ENCODE measurements at places on chromosomes 6 and 20.

DNA sequence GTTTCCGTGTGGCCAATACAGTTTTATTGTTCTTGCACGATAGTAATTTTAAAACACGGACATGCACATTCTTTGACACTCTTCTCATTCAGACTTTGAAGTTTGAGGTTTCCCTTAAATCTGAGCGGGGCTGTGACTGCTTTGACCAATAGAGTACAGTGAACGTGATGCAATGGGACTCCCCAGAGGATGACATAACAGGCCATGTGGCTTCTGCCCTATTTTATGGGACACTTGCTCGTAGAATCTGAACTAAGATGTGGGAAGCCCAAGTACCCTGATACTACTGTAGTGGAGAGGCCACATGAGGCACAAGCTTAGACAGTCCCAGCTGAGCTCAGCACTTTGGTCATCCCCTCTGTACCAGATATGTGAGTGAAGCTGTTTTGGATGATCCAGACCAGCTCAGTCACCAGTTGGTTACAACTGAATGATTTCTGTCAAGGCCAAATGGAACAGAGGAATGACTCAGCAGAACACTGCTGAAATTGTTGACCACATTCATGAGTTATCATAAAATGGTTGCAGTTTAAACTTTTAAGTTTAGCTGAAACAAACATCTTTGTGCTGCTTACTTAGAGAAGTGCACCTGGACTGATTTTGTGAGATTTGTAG, 279.4 kb downstream of the RFPL4B start:
- no peak for DNase-seq

- DNase-seq, result no peak
These were observed 9.4 kb downstream of the FOXP4 start for GRCh38 chr6:41555326-41556300.

DNA sequence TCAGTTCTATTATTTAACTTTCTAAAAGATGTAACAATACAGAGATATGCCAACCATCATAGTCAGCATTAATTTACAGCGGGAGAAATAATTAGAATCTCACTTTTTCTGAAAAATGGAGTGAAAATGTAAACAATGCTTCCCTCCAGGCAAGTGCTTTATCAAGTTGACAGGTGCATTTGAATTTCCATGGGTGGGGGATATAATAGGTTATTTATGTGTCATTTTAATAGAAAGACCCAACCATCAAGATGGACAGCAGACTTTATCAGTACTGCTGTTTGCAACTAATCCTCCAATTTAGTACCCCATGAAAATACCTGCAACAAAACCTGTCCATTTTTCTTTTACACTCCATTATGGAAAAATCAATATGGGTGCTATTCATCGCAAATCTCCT, 780.1 kb downstream of the TFAP2A start:
- no peak for DNase-seq

DNA sequence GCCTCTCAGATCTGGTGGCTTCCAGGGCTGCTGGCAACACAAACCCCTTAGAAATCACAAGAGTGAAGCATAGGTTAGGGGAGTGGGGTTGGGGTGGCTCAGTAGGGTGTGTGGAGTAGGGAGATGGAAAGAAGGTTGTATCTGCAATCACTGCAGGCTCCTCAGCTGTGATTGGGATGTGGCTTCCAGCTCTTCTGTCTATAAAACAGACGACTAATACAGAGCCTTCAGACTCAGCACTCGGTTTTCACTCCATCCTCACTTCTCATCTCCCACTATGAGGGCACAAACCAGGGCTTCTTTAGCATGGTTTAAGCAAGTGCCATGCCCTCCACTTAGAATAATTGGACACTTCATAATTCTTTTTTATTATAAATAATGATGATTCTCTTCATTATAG, 46.4 kb upstream of the CAP2 start:
- DNase-seq, result no peak

- DNase-seq, result no peak
These were observed 77.7 kb downstream of the TMEM170B start for GRCh38 chr6:11615214-11615602.

- DNase-seq, result no peak
These were observed at the start of gene SIGLEC1 for GRCh38 chr20:3712279-3712873. Gene SIGLEC1, minus strand, starts transcription at chr20:3712600. Its CDS starts 5,472 bp downstream, at chr20:3707128.

GRCh38 chr6:106659859-106660258, 30.5 kb downstream of the QRSL1 start:
- DNase-seq, result no peak

GRCh38 chr6:18680842-18681241, 293.7 kb downstream of the RNF144B start:
- DNase-seq, result no peak

- no peak for DNase-seq
These were observed 185.7 kb downstream of the SASH1 start for GRCh38 chr6:148528292-148528691.

DNA sequence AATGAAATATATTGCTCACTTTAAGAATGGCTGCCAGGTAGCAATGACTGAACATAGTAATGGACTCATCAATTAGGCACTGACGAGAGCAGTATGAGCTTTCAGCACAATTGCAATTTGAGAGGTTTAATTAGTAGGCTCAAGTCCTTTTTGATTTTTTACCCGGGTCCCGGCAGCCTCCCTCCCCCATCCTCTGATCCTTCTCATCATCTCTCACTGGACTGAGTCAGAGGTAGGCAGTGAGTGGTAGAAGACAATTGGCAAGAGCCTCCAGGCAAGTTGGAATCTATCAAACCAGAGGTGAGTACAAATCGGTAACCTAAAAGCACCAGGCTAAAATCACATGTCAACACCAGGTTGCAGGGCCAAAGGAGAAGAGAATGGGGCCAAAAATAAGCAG, 107.9 kb downstream of the DCDC2 start:
- no peak for DNase-seq

DNA sequence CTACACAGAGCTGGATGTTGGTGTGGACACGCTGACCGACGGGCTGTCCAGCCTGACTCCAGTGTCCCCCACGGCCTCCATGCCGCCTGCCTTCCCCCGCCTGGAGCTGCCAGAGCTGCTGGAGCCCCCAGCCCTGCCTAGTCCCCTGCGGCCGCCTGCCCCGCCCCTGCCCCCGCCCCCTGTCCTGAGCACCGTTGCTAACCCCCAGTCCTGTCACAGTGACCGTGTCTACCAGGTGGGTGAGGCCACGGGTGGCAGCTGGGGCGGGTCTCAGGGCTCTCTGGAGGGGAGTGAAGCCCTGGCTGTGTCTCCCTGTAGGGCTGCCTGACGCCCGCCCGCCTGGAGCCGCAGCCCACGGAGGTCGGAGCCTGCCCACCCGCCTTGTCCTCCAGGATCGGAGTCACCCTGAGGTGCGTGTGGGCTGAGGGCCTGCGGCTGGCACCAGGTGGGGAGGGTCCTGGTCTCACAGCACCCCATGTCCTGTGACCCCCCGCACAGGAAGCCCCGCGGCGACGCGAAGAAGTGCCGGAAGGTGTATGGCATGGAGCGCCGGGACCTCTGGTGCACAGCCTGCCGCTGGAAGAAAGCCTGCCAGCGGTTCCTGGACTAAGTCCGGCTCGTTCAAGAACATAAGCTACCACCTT, 2.9 kb downstream of the SLC2A4RG start:
- no peak for DNase-seq

DNA sequence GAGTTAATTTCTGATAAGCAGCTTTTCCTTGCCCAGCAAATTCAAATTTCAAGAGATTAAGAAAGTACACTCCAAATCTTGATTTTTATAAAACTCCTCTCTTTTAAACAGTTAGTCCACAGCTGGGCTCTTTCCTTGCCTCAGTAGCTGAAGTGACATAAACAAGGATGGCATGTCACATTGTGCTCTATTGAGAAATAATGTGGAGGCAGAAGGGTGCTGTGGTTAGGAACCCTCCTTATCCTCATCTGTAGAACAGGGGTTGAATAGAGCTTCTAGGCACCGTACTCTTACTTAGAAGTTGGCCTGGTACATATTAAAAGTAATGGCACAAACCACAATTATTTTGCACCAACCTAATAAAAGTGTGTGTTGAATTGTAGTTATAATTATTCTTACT, 70.3 kb downstream of the RSPO3 start:
- no peak for DNase-seq

GRCh38 chr6:81826784-81827183, 74.3 kb upstream of the TENT5A start:
- DNase-seq, result no peak

DNA sequence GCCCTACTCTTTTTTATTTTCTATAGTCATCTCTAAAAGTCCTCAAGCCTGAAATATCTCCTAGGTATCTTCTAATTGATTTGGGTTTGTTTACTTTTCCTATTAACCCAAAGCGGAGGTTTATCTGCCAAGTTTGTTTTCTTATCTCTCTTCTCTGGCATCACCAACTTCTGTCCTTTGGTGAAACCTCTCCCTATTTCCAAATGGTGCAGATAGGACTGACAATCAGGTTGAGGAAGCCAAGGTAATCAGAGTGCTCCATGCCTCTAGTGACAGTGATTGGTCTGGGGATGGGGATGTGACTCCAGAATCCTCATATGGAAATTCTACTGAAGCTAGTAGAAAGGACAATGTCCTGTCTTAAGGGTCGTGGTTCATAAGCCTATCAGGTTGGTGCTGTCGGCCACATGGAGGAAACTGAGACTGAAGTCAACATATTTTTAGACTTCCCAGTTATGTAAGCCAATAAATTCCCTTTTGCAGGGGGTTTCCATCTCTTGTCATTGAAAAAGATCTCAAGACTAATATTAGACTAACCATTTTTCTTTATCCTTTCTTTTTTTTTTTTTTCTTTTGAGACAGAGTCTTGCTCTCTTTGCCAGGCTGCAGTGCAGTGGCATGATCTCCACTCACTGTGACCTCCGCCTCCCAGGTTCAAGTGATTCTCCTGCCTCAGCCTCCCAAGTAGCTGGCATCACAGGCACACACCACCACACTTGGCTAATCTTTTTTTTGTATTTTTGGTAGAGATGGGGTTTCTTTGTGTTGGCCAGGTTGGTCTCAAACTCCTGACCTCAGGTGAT, 28.0 kb downstream of the KIF6 start:
- no peak for DNase-seq

DNA sequence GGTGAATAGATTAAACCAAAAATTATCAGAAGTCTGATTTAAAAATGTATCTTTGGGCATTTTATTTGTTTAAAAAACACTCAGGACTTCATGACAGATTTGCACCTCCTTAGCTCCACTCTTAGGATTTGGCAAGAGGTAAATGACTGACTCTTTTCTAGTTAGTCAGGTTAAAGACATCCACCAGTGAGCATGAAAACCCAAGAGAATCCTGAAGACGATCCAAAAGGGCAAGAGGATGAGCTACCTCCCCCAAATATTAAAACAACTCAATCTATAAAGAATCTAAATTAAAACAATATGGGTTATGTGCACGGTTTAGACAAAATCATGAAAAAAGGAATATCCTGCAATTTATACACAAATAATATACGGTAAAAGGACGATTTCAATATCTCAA, 89.4 kb upstream of the OPRM1 start:
- DNase-seq, result no peak

GRCh38 chr20:55935448-55936208, 69.7 kb downstream of the CBLN4 start:
- DNase-seq, result no peak

DNA sequence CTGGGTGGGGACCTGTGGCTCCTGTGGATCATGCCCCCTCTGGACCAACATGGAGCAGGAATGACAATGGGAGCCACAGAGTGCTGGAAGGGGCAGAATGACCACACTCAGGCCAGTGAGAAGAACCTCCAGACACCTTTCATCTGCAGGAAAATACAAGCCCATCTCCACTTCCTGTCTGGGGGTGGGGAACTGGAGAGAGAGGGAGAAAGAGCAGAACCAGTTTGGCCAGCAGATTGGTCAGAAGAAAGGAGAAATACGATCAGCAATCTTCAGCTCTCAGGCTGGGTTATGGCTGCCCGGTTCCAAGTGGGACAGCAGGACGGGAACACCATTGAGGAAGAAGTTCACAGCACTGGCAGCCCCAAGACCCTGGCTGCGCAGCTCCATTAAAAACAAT, 37.0 kb downstream of the BMP7 start:
- DNase-seq, result no peak

GRCh38 chr6:22101163-22101562, 195.7 kb downstream of the PRL start:
- no peak for DNase-seq

DNA sequence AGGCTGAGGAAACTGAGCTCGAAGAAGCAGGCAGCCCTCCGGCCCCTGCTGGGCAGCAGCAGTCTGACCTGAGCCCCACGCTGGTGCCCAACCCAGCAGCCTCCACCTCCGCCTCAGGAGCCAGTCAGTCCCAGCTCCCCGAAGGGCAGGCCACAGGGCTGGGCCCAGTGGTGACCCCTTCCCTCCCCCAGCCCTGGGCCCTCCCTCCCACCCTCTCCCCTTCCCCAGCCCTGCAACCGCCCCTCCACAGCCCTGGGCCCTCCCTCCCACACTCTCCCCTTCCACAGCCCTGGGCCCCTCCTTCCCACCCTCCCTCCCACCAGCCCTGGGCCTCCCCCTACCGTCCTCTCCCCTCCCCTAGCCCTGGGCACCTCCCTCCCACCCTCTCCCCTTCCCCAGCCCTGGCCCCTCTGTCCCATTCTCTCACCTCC, 115.0 kb downstream of the TAF4 start:
- no peak for DNase-seq

- no peak for DNase-seq
These were observed 80.3 kb upstream of the HTR1E start for GRCh38 chr6:86856937-86857563.

DNA sequence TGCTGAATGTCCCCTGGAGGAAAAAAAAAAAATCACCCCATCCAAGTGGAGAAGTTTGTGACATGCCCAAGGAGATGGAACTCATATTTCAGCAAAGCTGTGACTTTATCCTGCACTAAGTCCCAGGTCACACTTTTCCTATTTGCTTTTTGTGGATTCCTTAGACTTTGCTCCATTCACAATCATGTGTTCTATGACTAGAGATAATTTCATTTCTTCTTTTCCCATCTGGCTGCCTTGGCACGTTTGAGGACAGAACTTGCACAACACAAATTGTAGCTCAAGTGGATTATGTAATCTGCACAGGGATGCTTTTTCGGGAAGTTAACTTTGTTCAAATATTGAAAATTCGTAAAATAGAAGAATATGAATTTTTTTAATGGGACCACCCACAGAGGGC, 100.7 kb upstream of the PTPN1 start:
- no peak for DNase-seq

DNA sequence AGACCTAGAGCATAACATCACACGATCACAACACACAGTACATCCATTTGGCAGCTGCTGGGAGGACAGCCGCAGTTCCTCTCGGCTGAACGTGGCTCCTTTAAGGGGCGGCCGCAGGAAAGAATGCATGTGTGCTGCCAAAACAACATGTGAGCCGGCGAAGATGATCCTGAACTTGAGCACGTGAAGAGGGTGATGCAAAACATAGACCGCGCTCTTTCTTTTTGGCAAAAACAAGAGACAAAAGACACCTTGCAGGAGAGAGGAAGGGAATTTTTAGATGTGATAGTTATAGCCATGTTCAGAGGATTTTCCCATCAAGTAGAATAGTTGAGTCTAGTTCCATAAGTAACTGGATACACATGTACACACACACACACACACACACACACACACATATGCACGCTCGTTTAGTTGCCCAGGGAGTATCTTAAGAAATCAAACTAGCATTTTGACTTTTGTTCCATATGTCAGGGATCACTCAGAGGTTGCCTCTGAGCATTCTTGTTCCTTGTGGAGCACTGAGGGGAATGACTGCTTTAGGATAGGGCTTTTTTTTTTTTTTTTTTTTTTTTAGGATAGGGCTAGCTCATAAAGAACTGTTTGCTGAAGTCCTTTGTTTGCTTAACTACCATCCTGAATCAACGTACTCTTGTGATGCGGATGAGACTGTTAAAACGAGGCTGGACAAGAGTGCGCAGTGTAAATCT, 21.7 kb upstream of the RANBP9 start:
- DNase-seq, result no peak

Measured in stimulated activated CD8-positive, alpha-beta memory T cell treated with anti-CD3 and anti-CD28 coated beads, Interleukin-4, amount 100 ng/mL, for 4 hours (primary cell).